ENCODE measurements at places on chromosomes 5 and 9.

DNA sequence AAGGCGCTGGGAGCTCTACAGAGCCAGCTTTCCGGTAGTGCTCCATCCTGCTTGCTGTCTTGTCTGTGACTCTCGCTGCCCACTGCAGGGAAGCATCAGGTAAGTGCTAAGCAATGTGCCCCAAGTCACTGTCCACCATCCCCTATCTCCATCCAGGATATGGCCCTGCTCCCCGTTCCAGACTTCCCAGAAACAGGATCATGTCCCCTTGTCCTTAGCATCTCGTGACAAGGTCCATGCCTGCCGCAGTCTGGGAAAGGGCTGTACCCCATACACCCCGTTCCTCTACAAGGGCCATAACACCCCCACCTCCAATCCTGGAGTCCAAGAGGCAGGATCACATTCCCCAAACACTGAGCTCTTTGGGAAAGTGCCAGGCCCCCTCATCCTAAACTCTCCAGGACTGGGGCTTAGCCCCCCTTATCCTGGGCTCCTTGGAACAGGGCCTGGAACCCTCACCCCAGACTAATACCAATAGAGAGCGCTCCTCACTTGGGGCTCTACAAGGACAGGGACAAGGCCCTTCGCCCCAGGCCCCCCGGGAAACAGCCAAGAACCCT, 566 bp downstream of the RPP25L start:
- DNase-seq: no peak

- DNase-seq: no peak
These were observed 417.1 kb downstream of the CSNK1G3 start for GRCh38 chr5:123929055-123929474.

GRCh38 chr9:114735704-114736103, 53.7 kb upstream of the TEX48 start:
- peak; percentile 68 for DNase-seq

GRCh38 chr5:148873690-148874485, 47.5 kb downstream of the ADRB2 start:
- no peak for DNase-seq

GRCh38 chr5:143396353-143396940, 7.0 kb downstream of the NR3C1 start:
- no peak for DNase-seq

- DNase-seq: no peak
These were observed 69.1 kb downstream of the RIC1 start for GRCh38 chr9:5698004-5698403.

DNA sequence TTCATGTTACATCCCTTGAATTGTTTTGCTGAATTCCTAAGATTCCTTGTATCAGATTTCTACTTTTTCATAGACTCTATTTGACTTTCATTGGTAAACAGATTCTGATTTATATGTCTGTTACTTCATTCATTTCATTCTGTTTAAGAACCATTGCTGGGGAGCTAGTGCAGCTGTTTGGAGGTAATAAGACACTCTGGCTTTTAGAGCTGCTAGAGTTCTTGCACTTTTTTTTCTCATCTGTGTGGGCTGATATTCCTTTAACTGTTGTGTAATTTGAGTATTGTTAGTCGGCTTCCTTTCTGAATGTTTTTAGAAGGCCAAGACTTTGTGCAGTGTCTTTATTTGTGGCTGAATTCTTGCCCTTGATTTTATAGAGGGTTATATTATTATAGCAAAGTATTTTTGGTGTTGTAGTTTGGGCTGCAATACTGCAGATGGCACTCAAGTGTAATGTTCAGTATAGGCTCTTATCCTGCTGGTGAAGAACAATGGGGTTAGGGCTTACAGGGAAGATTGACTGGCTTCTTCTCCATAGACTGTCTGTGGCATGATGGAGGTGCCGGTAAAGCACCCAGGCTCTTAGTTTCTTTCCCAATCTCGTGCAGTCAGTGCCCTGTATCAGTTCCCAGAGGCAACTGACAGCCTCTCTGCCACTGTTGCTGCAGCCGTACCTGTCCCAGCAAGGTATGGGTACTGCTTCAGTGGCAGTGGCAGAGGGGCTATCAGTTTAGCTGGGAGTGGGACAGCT, 162.2 kb downstream of the OXCT1 start:
- peak; percentile 61 for DNase-seq

DNA sequence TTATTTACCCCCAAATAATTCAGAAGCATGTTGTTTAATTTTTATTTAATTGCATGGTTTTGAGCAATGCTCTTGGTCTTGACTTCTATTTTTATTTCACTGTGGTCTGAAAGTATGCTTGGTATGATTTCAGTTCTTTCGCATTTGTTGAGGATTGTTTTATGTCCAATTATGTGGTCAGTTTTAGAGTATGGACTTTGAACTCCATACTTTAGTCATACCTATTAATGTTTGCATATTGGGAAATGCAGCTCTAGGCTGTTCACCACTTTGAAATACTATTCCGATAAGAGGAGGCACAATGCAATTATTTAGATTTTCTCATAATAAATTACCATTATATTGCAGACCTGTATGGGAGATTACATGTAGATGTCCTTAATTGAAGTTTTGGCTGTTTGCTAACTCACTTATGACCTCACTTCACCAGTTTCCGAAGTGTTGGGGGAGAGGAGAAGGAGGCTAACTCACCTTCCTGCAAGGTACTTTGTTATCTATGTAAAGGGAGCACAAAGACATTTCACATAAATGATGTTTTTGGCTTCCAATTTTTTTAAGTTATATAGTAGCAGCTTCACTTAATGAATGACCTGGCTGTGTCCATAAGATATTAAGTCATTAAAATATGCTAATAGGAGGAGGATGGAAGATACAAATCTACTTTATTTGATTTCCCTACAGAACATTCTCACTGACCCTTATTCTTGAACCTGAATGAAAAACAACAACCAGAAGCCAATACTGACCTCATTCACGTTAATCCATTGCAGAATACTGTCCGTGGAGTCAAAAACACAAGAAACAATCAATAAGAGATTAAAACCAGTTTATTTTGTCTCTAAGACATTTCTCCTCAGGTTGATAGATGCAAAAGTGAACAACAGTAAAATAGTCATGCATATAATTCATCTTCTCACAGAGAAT, 970.3 kb upstream of the ARRDC3 start:
- DNase-seq: peak; percentile 75

DNA sequence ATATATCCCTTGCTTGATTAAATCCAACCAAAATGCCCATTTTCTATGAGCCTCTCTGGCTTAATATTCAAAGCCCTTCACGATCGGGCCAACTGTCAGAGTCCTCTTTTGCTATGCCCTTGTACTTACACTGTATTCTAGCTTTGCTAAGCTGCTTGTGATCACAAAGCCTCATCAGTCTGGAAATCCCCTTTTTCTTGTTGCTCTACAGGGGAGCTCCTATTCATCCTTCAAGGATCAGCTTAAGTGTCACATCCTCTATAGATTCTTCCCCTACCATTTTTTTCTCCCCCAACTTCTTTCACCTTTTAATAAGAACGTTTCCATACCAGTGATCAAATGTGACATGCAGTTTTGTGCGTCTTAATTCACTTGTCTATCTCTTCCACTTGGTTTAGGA, 450.4 kb upstream of the CHD1 start:
- no peak for DNase-seq

- peak; percentile 96 for DNase-seq
These were observed 103.0 kb upstream of the ERCC6L2 start for GRCh38 chr9:95772320-95773052.

DNA sequence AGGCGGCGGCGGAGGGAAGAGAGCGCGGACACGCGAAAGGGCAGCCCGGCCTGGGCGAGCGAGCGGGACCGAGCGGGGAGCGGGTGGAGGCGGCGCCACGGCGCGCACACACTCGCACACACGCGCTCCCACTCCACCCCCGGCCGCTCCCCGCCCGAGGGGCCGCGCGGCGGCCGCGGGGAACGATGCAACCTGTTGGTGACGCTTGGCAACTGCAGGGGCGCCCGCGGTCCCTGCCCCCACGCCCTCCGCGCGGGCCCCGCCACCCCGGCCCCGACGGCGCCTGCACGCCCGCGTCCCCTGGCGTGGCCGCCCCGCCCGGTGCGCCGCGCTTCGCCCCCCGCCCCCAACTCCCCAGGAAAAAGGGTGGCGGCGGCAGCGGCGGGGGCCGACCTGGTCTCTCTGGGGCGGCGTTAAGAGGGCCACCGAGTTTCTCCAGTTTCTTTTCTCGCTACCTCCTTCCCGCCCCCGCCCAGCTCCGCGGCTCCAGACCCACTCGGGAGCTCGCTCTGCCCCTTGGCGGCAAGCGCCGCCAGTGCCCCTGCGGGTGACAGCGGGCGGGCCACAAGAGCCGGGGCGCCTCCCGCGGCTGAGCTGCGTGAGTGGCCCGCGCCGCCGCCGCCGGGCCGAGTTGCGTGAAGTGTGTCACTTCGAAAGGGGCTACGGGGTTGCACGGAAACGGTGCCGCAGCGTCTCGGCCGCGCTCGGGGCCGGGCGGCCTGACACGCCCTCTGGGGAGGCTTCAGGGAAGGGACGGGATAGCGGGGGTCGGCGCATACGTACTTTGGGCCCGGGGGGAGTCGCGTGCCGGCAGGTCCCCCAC, at the start of gene NR3C1:
TSS of gene NR3C1 (minus strand) at position 94 of the 823 bp plus-strand sequence. CDS start 2,847 bp downstream, outside the sequence.
- peak; percentile 85 for DNase-seq

DNA sequence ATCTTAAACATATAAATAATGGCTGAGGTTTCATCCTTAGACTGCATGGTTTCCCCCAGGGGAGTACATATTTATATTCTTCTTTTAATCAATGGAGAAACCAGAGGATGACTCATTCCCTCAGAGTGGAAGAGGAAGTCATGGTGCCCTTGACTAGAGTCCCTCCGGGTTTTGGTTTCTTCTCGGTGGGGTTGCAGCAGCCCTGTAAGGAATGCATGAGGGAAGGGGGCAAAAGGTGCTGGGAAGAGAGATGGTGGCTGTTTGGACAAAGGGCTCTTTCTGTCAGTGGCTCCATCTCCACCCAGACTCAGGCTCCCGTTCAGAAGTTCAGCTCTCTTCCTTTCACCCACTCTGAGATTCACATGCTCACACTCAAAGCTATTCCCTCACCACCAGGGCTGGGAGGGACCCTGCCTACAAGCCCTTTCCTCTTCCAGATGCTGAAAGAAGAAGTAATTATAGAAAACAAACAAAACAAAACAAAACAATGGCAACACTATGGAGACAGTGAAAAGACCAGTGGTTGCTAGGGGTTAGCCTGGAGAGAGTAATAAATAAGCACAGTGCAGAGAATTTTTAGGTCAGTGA, 129.8 kb upstream of the IL12B start:
- no peak for DNase-seq

- DNase-seq: no peak
These were observed 7.8 kb upstream of the TPM2 start for GRCh38 chr9:35697486-35697885.

DNA sequence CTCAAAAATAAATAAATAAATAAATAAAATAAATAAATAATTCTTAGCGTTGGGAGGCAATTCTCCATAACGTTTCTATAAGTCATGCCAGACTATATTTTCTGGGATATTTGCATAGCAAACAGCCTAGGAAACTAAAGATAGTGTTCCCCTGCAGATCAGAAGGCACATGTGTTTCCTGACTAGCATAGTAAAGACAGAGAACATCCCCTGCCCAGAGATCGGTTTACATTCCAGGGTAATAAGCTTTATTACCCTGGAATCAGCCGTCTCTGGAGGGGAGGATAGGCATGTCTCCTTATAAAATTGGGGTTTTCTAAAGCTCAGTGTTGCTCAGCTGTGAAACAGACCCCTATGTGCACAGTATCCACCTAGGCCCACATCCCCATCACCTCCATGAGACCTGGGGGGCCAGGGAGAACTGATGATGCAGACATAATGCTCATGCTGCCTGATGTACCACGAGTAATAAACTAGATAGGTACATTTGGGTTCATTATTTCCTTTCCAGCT, 36.9 kb upstream of the IFNK start:
- DNase-seq: peak; percentile 75

DNA sequence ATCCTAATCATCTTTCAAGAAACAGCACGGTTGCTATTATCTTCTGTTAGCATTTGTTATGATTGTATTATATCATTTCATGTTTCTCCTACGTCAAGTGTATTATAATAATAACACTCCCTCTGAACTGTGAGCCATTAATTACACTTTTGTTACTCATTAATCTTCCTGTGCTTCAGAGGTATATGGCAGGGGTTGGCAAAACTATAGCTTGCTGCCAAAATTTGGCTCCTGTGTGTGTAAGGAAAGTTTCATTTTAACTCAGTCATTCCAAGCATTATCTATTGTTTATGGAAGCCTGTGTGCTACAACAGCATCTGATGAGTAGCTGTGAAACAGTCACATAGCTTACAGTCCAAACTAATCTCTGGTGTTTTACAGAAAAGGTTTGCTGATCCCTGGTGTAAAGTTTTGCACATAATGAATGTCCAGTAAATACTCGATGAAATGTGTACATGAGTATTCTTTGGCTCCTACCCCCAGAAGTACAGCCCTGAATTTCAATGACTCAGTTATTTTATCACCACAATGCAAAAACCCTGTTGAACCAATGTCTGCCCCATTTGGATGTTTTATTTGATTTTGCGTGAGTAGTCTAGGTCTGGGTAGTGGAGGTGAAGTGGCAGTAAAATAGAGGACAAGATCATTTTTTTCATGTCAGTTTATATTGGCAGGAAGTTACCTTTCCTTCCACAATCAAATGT, 648.2 kb downstream of the MAT2B start:
- no peak for DNase-seq

- DNase-seq: no peak
These were observed at the start of gene FOXE1 for GRCh38 chr9:97853056-97853843. TSS of gene FOXE1 (plus strand) at chr9:97853226. CDS start at chr9:97853915, 689 bp downstream.

DNA sequence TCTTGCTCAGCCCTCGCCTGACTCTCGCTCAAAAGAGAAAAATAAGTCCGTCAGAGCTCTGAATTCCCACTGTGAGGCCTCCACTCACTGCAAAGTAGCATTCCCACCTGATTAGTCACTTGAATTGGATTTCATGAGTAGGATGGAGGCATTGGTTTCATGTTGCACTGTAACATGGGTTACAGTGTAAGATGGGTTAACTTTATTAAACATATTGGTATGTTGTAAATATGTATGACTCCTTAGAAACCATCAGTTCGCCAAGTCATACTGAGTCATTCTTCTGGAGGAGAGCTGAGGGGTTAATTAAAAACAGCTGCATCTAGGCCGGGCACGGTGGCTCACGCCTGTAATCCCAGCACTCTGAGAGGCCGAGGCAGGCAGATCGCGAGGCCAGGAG, 93.8 kb upstream of the BNC2 start:
- DNase-seq: peak; percentile 87

DNA sequence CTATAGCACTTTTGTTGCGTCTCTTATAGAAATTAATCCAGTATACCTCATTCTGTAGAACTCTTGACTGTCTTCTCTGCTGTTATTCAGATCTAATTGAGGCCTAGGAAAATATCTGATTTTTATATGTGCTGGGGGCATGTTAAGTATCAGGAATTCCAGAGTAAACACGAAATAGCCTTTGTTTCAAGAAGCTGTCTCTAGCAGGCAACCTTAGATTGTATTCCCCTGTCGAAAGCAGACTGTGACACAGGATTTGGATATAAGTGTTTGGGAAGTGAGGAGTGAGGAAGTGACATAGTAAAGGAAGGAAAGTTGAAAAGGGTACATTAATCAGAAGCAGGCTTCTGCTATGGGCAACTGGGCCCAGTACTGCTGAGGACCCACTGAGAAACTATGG, 72.1 kb upstream of the RASA1 start:
- peak; percentile 6 for DNase-seq

DNA sequence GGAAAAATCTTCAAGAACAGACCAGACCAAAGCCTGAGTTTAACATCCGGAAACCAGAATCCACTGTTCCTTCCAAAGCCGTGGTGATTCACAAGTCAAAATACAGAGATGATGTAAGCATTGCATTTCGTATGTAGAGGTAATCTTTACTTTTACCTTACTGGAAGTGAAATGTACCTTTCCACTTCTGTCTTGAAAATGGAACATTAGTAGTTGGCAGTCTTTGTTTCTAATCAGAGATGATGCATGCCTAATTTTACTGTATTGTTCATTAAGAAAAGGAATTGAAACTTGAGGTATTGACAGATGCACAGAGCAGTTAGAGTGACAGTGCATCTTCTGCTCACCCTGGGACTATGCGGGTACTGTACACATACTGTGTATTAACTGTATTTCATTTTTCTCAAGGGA, 34.6 kb downstream of the HABP4 start:
- DNase-seq: no peak

Measured in fibroblast of villous mesenchyme (primary cell).